ENCODE measurements at places on chromosomes 6 and 20.

GRCh38 chr6:74113901-74114300, 417.9 kb downstream of the CD109 start:
- DNase-seq, result no peak

GRCh38 chr20:8018958-8019245, 659 bp downstream of the TMX4 start:
- peak; percentile 94 for DNase-seq

DNA sequence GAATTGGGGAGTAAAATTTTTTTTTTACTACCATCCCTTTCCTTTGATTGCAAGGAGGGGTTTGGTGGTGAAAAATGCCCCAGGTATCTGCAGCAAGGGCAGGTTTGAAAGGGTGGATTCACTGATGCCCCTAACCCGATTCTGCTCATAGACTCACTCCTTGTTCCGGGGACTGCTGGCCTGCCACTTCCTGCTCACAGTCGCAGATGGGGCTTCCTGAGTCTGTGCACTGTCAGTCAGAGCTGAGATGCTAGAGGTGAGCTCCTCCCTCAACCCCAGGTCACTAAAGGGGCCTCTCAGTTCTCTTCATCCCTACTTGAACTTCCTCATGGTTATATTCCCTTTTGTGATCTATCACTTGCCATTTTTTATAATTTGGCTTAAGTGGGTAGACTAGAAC, 357.9 kb downstream of the FARS2 start:
- DNase-seq, result no peak

DNA sequence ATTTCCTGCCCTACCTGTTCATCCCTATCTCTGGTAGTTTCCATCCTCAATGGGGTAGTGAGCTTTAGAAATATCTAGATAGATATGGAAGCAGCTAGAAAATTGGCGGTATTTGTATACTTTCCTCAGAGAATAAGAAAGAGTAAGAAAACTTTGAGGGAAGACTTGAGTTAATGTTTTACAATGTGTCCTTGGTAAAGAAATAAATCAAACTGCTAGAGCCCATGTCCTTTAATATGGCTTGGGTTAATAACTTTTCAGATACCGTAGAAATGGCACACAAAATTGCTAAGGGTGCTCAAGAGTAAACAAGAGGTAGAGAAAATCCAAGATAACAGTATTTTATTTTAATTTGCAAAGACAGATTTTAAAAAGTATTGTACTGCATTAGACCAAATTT, 28.1 kb upstream of the PGK2 start:
- no peak for DNase-seq

GRCh38 chr20:3013771-3014170, 29.7 kb upstream of the GNRH2 start:
- DNase-seq, result no peak

- DNase-seq, result no peak
Measured at GRCh38 chr6:30042914-30043313, 18.2 kb upstream of the POLR1H start.

DNA sequence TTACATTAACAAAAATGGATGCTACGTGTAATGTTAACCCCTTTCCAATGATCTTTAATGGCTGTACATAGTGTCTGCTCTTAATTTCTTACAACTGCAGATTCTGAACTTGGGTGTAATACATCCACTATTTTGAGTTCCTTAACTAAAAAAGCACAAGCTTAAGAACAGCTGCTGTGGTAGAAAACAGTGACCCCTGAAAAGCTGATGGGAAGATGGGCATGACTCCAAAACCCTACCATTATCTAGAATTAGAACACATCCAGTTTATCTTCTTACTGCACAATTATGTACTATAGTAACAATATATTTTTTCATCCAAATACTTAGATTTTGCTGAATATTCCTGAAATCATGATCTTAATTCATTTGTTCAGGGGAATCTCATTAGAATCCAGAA, 49.3 kb downstream of the LYRM4 start:
- no peak for DNase-seq

- DNase-seq, result no peak
Measured at GRCh38 chr6:105384004-105384403, 18.9 kb downstream of the PREP start.

- DNase-seq, result no peak
Measured at GRCh38 chr20:1397710-1398109, 4.9 kb upstream of the FKBP1A start.

- no peak for DNase-seq
Measured at GRCh38 chr6:111832833-111833418, 40.3 kb downstream of the FYN start.

- DNase-seq, result no peak
Measured at GRCh38 chr6:154791556-154792317, 58.5 kb downstream of the SCAF8 start.

- peak; percentile 68 for DNase-seq
Measured at GRCh38 chr6:28137505-28137981, 4.1 kb upstream of the ZKSCAN8 start.

DNA sequence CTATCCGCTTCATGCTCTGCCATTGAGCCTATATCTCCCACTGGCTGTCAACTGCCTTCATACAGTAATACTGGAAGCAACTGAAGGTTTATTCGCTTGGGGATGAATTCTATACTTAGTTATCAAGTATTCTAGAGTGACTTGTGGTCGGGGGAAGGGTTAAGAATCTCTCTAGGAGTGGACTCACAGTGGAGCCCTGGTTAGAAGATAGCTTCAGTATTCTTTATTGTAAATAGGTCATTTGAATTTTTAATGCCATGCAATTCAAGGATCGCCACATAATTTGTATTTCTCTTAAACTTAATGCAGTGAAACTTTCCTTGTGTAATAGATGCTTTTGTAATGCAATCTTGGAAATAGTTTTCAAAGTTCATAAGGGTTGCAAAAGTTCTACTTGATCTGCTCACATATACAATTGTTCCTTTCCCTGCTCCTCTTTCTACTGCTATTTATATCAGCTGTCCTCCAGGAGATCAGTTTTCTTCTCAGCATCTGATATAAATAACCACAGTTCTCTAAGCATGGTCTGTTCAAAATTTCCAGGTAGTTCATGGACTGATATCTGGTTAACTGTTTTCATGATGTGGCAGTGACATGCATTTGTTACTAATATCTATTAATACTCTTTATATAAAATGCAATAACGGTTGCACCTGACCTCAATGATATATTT, 120.3 kb downstream of the KCNQ5 start:
- no peak for DNase-seq

- DNase-seq, result no peak
Measured at GRCh38 chr6:112504621-112505020, 157.5 kb downstream of the RFPL4B start.

- no peak for DNase-seq
Measured at GRCh38 chr6:131730264-131730663, 19.4 kb upstream of the CTAGE9 start.

DNA sequence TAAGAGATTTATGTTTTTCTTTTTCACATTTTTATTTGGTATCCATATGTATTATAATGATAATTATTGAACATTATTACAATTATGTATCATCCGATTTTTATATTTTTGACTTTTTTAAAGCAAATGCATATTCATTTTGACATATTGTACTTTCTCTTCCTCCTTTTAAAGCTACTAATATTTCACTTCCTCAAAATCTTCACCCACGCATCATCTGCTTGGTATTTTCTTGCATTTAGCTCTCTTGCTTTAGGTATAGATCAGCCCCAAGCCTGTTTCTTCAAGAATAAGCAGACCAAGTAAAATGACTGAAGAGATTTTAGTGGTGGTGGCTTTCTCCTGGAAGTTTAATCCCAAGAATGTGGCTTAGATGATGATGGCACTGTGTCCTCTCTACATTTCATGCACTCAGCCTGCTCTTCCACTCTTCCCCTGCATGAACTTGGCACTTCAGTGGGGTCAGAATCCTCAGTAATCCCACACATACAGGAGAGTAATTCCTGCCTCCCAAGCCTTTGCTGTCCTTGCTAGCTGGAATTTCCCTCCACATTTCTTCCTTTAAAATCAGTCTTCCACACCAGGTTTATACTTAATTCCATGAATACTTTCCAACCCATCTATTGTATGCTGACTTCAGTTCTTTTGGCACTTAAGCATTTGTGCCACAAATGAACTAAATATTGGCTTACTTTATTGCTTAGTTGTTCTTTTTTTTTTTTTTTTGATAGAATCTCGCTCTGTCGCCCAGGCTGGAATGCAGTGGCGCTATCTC, 8.2 kb downstream of the NCOA7 start:
- DNase-seq, result no peak

- DNase-seq, result no peak
Measured at GRCh38 chr6:42530296-42530695, 33.5 kb upstream of the UBR2 start.

DNA sequence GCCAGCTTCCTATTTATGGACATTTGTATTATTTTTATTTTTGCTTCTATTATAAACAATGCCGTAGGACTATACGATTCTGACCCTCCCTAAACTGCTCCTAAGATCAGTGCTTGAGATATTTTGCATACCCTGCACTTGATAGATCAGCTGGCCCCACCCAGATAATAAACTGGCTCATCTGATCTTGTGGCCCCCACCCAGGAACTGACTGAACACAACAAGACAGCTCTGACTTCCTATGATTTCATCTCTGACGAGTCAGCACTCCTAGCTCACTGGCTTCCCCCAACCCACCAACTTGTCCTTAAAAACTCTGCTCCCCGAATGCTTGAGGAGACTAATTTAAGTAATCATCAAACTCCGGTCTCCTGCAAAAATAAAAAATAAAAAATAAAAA, 34.9 kb upstream of the TFAP2A start:
- no peak for DNase-seq

- no peak for DNase-seq
Measured at GRCh38 chr6:137783710-137784109, 83.3 kb upstream of the TNFAIP3 start.

DNA sequence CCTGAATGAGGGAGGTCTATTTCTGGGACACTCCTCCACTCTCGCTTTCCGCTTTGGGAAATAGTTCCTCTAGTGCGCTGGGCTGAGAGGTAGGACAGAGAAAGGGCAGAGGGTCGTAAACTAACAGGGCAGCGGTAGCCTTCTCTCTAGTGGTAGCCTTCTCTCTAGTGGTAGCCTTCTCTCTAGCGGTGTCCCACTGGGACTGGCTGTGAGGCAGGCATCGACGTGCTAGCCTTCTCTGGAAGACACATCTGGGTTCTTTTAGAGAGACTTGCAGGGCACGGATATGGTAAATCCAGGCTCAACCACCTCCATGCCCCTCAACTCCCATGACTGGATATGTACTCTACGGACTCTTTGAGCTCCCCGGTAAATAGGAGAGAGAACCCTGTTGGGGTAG, 74.7 kb upstream of the SLC22A16 start:
- DNase-seq, result no peak

DNA sequence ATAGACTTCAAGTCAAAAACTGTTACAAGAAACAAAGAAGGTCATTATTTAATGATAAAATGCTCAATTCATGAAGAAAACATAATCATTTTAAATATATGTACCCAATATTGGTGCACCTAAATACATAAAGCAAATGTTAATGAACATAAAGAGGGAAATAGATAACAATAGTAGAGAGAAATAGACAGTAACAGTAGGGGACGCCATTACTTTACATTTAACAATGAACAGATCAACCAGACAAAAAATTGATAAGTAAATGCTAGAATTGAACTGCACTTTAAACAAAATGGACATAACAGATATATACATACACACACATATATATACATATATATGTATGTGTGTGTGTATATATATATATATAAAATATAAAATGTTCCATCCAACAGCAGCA, 37.4 kb downstream of the IL22RA2 start:
- no peak for DNase-seq

DNA sequence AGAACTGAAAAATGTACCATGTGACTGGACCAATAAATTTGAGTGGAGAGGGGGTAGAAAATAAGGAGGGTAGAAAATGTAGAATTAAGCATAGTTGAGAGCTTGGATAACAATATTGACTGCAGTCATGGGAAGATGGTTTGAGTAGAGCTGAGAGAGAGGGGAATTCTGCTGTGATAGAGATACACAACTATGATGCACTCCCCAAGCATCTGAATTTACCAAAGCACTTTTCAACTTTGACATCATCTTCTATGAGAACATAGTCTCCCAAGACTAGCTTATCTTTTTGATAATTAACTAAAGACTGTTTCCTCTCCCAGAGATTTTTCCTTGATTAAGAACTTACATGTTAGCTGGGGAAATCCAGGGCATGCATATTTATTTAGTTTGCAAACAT, 103.1 kb downstream of the TNFRSF21 start:
- no peak for DNase-seq

DNA sequence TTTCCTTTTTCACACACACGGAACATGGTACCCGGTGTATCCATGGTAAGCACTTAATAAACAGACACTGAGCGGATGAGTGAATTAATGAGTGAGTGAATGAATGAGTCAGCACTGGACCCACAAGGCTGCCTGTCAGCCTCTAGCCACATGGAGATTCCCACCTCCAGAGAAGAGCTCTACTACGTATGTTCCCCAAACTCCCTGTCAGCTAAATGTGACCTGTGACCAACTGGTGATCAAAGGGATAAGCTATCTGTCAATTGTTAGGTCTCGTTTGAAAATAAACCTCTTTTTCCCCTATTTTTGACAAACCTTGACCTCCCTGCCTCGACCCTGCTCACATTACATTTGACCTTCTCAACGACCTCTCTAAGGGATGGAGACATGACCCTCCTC, 24.5 kb upstream of the TAF8 start:
- no peak for DNase-seq

Measured in NCI-H1417 (cell line).